Hematopoietic multipotent progenitor cell treated with erythropoietin and hydrocortisone succinate and interleukin-3 and kit ligand, for 8 days (in vitro differentiated cells): ENCODE measurements at places on chromosomes 6 and 20.

GRCh38 chr6:30169658-30170614 is 6.6 kb downstream of the TRIM15 start:
- DNase-seq: peak; percentile 77

GRCh38 chr6:210778-211374 is 81.4 kb upstream of the DUSP22 start:
- DNase-seq: no peak

- DNase-seq: no peak
Observed at GRCh38 chr6:23140871-23141270, 571.5 kb downstream of the HDGFL1 start.

DNA sequence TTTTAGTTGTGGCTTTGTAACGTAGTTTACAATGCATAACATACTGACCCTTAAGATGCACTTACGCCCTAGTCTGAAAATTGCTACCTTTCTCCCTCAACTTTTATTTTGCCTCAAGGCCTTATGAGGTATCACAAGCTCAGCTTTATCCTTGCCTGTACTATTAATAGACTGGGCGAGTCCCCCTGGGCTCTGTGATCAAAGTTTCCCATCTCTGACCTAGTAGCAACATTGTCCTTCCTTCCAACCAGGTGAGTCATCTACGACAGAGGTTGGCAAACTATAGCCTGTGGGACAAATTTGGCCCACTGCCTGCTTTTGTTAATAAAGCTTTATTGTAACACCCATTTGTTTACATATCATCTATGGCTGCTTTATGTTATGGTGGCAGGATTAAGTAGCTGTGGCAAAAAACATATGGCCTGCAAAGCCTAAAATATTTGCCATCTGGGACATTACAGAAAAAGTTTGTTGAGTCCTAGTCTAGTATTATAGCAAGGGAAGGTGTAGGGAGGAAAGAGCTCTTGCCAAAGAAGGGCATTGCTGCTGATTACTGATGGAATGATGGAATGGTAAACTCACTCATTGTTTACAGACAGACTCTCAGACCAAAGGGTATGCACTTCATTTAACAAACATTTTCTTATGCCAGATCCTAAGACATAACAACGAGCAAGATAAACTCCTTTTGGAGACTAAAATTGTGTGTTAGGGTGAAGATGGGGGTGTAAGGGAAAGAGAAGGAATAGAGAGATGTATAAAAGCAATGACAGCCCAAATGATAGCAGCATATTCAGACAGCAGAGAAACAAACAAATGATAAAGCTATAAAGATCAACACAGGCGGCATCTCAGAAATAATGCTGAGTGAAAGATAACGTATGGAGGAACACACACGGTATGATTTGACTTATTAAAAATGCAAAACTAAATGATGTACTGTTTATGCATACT is 74.2 kb downstream of the SLC22A23 start:
- no peak for DNase-seq

DNA sequence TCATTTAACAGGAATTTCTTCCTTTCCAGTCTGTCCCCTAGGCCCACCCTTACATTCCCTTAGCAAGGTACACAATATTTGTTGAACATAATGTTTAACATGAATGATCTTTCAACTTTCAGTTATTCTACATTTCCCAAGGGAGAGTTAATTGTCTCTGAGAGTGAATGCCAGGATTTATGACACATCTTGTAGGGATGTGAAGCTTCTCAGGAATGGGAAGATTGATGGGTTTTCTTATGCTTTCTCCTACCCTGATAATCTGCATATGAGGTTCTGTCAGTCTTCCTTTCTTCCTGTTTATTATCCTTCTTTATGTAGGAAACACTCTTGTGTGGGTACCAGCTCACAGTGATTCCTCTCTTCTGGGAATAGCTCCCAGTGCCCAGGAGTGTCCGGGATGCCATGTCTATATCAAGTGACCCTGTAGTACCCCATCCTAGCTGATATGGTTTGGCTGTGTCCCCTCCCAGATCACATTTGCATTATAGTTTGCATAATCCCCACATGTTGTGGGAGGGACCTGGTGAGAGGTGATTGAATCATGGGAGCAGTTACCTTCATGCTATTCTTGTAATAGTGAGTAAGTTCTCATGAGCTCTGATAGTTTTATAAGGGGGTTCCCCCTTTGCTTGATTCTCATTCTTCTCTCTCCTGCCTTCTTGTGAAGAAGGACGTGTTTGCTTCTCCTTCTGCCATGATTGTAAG is 7.1 kb upstream of the FYN start:
- no peak for DNase-seq

- no peak for DNase-seq
Observed at GRCh38 chr20:62349556-62350097, 17.5 kb downstream of the LAMA5 start.

DNA sequence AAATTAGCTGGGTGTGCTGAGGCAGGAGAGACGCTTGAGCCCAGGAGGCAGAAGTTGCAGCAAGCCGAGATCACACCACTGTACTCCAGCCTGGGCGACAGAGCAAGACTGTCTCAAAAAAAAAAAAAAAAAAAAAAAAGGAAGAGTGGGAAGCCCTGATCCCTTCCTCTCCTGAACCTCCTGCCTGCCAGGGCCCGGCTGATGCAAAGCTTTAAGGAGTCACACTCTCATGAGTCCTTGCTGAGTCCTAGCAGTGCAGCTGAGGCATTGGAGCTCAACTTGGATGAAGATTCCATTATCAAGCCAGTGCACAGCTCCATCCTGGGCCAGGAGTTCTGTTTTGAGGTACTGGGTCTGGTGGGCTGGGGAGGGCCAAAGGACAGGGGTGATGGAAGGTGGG is 15.1 kb downstream of the SYNGAP1 start:
- no peak for DNase-seq

GRCh38 chr6:85432554-85432953 is 17.3 kb upstream of the NT5E start:
- no peak for DNase-seq

DNA sequence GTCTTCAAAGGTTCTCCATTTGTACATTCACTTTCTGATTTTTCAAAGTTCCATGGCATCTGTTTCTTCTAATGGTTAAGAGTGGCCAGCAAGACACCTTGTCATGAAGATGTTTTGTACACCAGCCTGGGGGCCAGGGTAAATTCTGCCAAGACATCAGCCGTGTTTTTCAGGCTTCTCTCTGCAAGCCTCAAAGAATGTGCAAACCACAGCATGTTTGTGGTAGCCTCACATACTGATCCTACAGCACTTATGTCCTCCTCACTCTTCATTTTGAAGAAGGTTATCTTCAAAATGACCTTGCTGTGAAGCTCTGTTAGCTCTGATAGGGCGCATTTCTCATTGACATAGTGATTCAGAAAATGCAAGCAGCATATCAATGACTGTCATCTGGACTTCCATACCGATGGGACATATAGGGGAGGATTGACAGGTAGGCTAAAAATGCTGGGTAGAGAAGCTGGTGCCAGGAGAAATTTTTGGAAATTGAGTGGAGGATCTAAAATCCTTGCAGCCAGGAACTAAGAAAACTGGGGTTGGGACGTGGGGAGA is 59.3 kb upstream of the SPTLC3 start:
- no peak for DNase-seq

DNA sequence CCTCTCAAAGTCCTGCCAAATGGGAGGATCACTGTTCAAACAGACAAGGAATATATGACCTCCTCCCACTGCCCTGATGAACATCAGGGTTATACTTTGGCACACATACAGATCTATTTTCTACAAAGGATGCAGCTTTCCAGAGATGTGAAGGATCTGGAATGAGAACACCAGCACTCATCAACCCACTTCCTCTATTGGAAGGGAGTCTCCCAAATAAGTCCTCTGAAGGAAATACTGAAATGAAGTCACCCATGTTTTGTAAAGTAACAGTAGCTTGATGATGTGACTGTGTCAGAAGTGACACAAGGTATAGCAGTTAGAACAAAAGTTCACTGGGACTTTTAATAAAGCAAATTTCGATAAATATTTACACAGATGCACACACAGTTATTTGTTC is 104.9 kb downstream of the OGFRL1 start:
- no peak for DNase-seq

DNA sequence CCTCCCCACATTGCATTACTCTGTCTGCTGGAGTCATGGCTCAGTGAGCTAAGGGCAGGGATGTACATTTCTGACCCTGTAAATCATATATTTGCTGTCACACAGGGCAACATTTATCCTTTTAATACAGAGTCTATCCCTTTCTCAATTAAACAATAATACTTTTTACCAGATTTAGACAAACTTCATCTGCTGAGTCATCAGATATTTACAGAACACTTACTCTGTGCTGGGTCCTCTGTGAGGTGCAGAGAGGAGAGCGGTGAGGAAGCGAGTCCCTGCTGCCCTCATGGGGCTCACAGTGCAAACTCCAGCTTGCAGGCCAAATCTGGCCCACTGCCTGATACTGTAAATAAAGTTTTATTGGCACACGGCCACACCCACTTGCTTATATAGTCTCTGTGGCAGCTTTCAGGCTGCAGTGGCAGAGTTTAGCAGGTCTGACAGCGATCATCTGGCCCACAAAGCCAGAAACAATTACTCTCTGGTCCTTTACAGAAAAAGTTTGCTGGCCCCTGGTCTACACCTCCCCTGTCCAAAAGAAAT is 144.5 kb downstream of the CDH26 start:
- no peak for DNase-seq

DNA sequence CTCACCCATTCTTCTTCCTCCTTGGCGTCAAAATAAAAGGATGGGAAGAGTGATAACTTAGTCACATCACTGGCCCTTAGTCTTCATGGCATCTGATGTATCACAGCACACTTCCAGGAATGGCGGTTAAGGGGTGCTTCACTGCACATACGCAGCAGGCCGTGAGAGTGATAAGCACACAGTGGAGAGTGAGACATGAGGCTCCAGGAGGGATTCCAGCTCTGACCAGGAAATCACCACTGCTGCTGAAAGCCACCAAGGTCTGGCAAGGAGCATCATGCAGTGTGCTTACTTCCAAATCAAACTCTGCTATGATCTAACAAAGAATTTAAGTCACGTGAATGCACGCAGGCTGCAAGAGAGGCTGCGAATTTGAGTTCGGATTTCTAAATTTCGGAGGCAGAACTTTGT is 62.4 kb downstream of the ARID1B start:
- peak; percentile 46 for DNase-seq

DNA sequence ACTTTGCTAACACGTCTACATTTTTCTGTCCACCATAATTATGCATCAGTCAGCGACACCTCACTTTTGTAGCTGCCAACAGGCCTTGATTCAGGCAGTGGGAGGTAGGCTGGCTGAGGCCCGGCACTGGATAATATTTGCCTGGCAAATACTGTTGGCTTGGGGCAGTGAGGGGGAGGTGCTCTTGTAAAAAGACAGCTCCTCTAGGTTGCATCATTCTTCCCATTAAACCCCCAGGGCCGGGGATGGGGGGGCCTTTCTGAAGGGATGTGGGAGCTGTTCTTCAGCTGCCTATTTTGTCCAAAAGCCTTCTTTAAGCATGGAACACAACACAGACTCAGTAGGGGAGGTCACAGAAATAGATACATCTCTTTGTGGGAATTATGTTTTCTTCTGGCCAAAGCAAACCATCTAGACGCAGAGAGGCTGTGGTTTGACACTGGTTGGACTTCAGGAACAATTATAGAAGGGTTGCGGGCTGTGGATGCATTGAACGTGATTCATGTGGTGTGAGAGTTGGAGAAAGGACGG is 338.3 kb upstream of the NT5E start:
- no peak for DNase-seq

DNA sequence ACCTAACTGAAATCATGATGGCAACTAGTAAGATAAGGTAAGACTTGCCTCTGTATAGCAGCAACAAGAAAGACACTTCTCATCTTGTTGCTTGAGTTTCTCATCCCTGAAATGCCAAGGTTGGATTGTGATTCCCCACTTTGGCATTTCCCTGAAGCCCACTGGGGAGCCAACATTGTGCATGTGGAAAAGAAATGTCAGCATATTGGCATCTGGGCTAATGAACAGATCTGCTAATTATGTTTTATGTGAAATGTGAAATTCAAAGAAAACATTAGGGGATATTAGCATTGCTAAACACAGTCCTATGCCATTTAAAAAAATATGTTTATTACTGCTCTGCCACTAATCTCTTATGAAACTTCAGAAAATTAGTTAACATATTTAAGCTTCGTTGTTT is 126.3 kb upstream of the PCSK2 start:
- no peak for DNase-seq

DNA sequence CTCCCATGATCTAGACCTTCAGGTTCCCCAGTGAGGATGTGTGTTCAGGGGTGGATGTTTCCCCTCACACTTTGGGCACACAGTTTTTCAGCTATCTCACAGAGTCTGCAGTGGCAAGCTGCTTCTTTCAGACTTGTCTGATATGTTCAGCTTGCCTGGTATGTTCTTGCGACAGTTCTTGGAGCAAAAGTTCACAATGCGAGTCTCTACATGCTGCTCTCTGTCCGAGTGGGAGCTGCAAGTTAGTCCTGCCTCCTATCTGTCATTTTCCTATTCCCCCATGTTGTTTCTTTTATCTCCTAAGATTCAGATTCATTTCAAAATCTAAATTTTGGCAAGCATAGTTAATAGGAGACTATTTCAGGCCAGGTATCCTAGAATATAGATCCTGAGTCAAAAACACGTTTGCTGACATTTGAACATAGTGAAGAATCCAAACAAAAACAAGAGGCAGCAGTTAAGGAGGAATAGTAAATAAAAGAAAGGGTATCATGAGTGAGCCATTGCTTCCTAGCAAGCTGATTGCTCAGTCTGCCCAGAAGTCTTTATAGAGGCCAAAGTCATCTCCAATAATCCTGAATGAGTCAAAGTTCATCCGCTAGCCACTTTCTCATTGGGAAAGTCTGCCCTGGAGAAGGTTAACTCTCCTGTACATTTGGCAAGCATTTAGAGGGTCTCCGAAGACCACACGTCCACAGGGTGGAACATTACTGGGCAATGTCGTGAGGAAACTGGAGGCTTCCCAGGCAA is 140.2 kb upstream of the MOCS1 start:
- no peak for DNase-seq

- peak; percentile 90 for DNase-seq
Observed at GRCh38 chr6:27592481-27593199, 119.7 kb upstream of the ZNF184 start.

GRCh38 chr20:62921119-62921687 is 5.1 kb downstream of the DIDO1 start:
- peak; percentile 72 for DNase-seq

- peak; percentile 31 for DNase-seq
Observed at GRCh38 chr20:36153736-36154699, 522 bp upstream of the EPB41L1 start.

- peak; percentile 62 for DNase-seq
Observed at GRCh38 chr6:37624606-37625574, 72.8 kb downstream of the MDGA1 start.

DNA sequence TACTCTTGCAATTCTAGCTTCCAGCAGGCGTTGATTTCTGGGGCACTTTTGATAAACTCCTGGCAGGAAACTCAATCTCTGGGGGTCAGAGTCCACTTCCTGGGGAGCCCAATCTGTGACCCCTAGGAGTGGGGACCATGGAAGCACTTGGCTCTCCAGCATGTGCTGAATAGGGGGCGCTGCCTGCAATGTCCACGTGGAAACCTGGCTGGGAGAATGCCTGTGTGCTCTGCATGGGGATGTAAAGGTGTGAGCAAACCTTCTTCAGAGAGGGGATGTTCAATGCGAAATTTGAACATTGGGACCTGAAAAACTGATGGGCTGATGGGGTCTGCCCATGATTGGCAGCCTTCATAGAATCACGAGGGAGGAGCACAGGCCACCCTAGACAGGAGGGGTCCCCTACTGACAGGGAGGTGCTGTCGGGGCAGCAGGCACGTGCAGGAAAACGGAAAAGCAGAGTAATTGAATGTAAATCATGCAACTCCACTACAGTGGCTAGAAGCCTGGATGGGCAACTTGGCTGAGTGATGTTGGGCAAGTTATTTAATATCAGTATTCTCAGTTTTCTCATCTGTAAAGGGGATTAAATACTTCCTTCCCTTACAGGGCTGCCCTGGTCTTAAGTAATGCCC is 47.8 kb downstream of the CEP43 start:
- DNase-seq: no peak

- no peak for DNase-seq
Observed at GRCh38 chr6:97305414-97306066, 22.5 kb upstream of the MMS22L start.
